ENCODE measurements at places on chromosomes 12 and 14.

DNA sequence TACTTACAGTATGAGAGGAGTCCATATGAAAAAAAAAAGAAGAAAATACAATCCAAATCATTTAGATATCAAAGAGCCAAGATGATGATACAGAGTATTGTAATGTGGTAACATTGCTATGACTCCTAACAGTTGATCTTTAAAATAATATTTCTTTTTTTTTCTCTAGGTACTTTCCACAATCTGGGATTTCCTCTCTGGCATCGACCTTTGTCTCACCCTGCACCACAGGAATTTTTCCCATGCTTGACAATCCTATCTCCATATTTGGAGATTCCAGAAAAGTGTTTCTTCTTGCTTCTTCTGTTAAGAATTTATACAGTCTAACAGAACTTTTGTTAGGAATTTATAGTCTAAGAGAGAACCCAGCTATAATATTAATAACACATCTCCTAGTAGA lies 184.4 kb downstream of the ITPR2 start:
- DNase-seq: peak; percentile 78

DNA sequence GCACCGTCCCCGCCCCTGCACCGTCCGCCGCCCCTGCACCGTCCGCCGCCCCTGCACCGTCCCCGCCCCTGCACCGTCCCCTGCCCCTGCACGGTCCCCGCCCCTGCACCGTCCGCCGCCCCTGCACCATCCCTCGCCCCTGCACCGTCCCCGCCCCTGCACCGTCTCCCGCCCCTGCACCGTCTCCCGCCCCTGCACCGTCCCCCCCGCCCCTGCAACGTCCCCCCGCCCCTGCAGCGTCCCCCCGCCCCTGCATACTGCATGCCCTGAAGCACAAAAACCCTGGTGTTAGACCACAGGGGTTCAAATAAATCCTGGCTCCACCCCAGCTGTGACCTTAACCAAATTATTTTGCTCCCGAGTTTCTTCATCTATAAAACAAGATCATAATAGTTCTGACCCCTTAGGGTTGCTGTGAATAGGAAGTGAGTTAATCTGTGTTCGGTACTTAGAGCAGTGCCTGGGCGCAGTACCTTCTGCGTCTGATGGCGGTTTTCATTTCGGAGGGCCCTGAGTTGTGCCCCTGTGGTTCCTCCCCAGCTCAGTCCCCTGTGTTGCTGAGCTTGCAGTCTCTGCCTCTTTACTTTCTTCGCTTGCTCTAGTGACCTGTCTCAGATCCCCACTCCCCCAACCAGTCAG lies 38.1 kb downstream of the ESRRB start:
- DNase-seq: no peak

DNA sequence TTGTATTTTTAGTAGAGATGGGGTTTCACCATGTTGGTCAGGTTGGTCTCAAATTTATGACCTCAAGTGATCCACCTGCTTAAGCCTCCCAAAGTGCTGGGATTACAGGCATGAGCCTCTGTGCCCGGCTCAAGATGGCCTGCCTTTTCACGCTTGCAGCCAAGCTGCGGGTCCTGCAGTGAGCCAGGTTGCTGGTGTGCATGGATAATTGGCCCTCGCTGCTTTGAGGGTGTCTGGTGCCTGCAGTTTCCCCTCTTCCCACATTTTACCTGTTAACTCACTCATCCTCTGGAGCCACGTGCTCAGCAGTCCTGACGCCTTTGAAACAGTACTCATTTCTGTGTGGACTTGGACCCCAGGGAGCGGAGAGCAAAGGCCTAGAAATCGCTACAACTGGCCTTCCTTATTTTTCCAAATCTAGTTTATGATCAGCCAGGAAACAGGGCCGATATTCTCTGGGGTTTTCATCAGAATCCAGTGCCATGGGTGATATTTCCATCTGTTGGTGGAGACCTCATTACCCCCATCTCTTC lies 42.2 kb downstream of the TPCN1 start:
- DNase-seq: no peak

- DNase-seq: peak; percentile 82
Observed at GRCh38 chr12:76026643-76027063, 4.9 kb downstream of the PHLDA1 start.

DNA sequence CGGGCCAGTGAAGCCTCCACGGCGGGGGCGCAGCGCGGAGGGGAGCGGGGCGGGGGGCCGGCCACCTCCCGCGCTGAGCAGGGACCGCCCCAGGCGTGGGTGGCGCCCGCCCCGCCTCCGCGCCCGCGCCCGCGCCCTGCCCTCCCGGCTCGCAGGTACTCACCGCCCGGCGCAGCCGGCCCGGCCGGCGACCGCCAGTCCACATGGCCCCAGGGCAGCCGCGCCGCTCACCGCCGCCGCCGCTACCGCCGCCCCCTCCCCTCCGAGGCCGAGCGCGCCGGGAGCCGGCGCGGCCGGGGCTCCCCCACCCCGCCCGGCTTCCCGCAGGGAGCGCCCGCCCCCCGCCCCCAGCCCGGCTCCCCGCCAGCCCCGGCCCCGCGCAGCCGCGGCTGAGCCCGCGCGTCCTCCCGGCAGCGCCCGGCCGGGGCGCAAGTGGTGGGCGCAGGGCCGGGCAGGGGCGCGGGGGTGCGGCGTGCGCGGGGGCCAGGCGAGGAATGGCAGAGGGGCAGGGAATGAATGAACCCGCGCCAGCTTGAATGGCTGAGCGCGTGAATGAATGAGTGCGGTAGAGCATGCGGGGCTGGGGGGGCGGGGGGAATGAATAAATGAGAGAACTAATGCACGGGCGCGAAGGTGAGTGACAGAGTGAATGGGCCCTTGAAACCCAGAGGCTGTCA lies at the start of gene BEGAIN:
BEGAIN (minus strand) TSS at position 332 of the 677 bp plus-strand sequence; CDS start at position 205, 127 bp downstream.
- DNase-seq: no peak

- peak; percentile 95 for DNase-seq
Observed at GRCh38 chr12:26798023-26798422, 35.0 kb downstream of the ITPR2 start.

All from fibroblast of villous mesenchyme (primary cell).